Stimulated activated CD4-positive, alpha-beta T cell treated with anti-CD3 and anti-CD28 coated beads, TNF-alpha, amount 100 ng/mL, for 24 hours (primary cell): ENCODE measurements at places on chromosomes 5 and 9.

DNA sequence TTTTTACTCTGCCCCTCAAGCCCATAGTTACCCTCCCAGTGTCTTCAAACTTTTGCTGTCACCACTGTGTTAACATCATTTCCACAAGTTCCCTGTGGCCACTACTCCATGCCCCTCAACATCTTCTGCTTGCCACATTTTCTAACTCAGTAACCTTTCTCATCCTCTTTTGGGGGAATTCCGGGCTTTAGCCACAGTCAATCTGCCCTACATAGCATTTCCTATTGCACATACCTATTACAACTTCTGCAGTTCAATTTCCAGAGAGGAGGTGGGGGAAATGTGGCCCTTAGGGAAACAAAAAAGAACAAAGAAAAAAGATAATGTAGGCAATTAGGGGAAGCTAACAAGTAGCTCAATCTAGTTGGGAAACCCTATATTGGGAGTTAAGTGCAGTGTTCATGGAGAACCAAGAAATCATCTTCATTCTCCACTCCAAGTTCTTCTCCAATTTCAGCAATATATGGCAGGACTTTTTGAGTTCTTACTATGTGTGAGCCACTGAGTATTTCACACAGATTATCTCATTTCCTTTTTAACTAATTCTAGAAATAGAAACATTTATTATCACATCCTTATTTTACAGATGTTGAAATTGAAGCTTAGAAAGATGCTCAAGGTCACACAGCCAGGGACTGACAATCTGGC is 40.2 kb upstream of the LPAR1 start:
- no peak for DNase-seq

DNA sequence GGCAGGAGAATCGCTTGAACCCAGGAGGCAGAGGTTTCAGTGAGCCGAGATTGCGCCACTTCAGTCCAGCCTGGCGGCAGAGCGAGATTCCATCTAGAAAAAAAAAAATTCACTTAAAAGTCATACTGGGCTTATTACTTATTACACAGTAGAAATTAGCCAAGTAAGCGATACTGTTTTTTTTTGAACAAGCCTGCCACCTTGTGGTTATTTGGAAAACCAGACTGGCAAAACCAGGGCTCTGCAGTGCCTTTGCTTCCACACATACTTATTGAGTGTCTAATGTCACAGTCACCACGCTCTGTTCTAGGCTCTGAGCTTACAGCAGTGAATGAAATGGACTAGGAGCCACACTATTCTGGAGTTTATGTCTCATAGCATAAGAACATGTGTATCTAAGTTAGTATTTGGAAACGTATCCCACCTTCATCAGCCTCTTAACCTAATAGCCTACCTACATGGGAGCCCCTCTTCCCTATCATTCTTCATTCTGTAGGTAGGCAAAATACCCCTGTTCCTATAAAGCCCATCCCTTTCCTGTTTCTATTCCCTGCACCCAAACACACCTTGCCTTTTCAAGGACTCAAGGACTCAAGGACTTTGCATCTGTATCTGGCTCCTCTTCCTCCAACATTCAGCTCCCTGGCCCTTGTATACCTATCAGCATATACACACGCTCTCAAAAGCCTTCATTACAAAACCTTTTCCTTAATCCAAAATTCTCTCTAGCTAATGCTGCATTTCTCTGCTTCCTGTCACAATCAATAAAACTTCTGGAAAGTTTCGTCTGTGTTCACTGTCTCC is 13.9 kb upstream of the BASP1 start:
- no peak for DNase-seq

DNA sequence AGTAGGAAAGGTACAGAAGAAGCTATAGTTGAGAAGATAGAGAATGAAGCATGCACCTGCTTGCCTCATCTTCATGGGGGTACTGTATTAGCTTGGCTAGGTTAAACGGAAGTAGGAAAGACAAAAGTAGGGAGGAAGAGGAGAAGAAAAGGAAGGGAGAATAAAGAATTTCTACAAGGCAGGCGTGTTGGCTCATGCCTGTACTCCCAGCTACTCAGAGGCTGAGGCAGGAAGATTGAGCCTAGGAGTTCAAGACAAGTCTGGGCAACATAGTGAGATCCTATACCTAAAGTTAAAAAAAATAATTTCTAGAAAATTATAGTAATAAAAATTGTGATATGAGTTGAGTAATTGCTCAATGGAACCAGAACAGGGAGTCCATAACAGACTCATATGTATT is 61.9 kb downstream of the APTX start:
- DNase-seq: no peak

- peak; percentile 22 for DNase-seq
Measured at GRCh38 chr5:15105799-15106393, 234.3 kb upstream of the ANKH start.

DNA sequence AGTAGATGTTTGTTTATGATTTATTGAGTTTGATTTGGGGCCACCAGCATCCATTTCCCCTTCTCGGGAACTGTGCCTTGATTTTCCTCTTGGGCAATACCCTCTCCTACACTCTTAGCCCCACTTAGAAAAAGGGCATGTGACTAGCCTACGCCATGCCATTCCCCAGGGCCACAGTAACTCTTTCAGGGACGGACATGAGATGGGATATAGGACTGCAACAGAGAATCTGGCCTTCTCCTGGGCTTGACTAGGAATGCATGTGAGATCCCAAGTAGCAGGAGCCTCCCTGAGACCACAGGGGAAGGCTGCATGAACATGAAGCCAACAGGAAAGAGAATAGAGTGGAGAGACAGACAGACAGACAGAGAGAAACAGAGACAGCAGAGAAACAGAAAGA is 30.7 kb upstream of the SPARC start:
- no peak for DNase-seq

DNA sequence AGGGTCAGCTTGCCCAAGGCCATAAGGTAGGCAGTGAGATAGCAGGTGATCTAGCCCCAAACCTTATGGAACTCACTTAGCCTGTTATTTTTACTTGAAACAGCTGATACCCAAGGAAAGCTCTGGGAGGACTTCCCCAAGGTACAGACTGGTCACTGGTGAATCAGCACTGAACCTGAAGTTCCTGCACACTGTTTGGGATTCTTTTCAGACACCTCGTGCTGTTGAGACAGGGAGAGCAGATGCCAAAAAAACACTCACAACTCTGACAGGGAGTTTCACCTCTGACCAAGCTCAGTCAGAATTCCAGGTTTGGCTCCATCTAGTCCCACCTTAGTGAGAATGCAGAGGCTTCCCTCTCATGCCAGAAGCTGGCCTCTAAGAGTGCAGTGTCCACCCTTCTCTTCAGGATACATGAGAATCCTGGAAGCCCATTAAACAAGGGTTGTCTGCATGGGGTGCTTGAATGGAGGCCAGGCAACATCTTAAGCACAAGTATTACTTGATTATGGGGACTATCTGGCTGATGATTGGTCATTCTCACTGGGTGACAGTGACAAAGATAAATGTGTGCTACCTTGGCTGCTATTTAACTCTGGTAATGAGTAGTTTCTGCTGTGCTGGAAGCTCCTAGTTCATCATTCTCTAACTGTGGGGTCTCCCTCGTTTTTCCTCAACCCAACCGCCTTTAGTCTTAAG is 122.8 kb upstream of the SLIT3 start:
- DNase-seq: no peak

- DNase-seq: no peak
Measured at GRCh38 chr5:73672132-73672531, 46.1 kb downstream of the ARHGEF28 start.

GRCh38 chr5:130992621-130993020 is 172.4 kb downstream of the HINT1 start:
- no peak for DNase-seq

DNA sequence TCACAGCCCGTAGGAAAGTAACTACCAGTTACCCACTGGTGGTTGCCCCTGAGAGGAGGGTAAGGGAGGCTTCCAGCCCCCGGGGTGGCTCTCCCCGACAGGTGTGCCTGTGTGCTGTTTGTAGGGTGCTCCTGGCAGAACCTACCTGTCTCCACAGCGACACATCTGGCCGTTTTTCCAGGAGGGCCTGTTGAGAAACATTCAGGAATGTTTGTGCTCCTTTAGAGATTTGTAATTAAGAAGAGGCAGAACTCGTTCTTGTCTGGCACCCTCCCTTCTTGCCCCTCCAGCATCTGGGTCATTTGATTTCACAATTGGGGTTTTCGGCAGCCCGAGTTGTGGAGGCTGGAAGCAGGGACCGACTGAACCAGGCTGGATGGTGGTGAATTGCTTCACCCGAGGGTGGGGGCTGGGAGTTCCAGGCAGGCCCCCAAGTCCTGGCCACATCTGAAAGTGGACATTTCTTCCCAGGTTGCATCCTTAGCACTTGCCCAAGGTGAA is 74.2 kb downstream of the WWC1 start:
- DNase-seq: no peak

DNA sequence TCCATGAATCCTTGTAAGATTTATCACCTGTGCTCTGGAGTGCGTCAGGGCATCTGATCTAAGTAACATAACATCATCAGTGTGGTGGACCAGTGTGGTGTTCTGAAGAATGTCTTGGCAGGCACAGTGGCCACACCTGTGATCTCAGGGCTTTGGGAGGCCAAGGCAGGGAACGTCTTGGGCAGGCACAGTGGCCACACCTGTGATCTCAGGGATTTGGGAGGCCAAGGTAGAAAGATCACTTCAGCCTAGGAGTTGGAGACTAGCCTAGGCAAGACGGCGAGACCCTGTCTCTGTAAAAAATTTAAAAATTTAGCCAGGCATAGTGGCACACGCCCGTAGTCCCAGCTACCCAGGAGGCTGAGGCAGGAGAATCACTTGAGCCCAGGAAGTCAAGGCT is 185.5 kb downstream of the CACNA1B start:
- no peak for DNase-seq

- no peak for DNase-seq
Measured at GRCh38 chr9:34464571-34464970, 6.0 kb downstream of the DNAI1 start.

DNA sequence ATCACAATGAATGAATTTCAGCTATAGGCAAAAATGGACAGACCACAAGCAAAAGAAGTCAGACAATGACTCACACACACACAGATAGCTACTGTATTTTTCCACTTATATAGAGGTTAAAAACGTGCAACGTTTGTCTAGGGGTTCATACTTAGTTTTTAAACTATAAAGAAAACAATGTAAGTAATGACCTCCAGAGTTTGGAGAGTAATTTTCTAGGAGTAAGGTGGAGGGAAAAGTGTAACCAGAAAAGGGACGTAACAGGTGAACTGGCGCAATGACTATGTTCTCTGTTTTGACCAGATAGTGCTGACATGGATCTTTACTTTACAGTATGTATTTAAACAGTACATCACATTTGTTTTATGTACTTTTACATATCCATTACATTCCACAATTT is 51.1 kb downstream of the FNIP1 start:
- no peak for DNase-seq

GRCh38 chr9:132040246-132040645 is 39.4 kb downstream of the MED27 start:
- no peak for DNase-seq

- DNase-seq: no peak
Measured at GRCh38 chr9:117777823-117778222, 73.6 kb downstream of the TLR4 start.

DNA sequence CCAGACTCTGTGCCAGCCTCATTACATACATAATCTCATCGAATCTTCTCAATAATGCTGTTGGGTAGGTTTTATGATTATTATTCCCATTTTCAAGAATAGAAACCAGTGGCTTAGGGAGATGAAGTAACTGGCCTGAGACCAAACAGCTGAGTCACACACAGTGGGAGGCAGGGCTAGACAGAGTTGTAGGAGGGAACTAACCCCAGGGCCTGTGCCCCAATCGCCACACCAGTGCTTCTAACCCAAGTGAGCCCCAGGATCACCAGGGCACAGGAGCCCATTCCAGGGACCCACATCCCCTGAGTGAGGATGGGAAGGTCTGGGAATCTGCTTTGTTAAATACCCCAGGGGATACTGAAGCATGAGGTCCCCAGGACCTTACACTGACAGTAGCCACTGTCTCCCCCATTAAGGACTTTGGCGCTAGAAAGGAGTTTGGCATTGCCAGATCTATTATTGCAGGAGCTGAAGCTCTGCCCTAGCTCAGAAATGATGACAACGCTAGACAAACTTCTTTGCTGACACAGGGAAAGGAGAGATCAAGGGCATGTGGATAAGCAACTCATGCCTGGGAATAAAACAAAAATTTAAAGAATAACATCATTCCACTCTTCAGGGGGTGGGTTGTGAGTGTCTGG is 63.8 kb upstream of the PPARGC1B start:
- DNase-seq: no peak

DNA sequence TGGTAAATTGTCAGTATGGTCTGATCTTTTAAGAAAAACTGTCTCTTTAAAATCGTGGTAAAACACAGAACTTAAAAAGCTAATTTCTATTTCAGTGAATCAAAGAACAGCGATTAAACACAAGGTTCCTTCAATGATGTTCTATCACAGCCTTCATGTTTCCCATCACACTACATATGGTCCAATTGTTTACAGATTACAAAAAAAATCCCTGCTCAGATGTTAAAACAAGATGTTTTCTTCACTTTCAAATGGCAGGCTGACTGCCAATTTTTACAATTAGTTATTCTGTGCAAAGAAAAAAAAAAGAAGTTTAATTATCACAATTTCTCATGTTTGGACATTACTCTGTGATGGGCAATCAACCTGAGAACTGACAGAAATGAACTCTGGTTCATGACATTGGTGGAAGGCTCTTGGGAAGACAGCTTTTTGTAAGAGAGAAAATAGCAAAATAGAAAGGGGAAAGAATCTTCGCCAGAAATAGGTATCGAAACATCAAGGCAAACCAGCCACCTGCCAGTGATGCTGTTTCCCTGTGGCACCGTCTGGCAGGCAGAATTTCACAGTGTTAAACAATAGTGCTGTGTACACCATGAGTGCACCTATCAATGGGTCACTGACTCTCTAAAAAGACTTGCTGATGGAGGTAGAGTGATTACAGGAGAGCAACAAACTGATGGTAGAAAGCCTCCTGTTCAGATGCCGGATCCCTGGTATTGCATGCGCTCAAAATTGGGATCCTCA is 1020.0 kb upstream of the ARRDC3 start:
- DNase-seq: no peak

DNA sequence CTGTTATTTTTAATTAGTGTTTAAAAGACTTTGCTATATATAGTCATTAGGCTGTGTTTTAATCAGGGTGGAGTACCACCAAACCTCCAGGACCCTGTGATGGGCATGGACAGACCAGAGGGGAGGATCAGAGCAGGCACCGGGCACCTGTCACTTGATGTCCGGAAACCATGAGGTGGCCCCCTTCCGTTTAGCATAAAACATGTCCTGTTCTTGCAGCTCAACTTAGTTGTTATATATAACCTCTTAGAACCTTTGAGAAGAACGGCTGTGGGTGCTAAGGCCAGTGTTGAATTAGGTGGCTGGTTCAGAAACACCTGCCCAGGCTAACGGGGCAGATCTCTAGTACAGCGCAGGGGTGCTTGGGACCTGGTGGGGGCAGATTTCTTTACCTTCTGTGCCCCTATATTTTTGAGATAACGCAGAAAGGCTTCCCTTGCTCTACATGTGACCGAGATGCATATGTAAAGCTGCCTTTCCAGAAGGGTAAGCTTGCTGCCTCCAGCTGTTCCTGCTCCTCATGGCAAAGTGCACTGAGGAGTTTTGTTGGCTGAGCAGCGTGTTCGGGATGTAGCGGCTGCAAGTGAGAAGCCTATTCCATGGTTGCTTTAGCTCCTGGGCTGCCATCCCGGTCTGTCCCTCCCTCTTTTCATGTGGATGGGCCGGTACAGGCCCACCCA is 255.5 kb downstream of the FANCC start:
- no peak for DNase-seq
